Retinal pigment epithelial cell (primary cell): ENCODE measurements at places on chromosomes 16 and 17.
A peak's percentile ranks its signal among the peaks of the same experiment; 100 is the strongest.

GRCh38 chr16:26749072-26749471 is 317.7 kb upstream of the C16orf82 start:
- no peak for DNase-seq

DNA sequence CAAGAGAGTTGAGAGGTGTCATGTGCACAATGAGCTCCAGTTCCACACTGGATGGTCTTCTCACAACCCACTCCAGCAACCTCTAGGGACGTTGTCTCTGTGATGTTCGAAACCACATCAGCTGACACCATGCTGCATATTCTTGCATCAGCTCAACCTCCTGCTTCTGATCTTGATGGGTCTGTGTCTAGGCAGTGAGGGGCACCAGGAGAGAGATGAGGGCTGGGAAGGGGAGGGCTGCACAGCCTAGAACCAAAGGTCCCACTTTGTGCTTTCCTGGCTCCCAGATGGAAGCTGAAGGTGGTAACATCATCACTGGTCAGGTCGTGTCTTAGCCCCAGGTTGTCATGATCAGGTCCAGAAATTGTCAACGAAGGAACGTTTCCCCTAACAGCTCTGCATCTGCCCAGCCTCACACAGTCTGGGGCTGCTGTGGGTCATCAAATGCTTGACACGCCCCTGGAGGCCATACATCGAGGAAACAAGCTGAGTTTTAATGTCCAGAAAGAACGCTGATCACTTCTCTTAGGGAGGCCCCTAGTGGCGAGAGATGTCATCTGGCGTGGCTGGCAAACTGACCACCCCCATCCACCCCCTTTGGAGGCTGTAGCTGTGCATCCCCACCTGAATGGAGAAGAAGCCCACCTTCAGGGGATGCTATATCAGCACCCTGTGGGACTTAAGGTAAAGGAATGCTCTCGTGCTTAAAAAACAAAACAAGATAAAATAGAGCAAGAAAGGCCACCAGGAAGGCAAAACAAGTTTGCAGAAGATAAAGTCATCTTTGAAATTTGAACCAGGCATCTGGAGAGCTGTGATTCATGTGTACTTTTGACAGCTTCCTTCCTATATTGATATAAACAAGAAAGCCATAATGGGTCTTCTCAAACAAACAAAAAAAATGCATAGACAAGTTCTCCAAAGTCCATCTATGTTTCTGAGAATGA is 58.3 kb downstream of the WIPI1 start:
- DNase-seq: peak; percentile 46

DNA sequence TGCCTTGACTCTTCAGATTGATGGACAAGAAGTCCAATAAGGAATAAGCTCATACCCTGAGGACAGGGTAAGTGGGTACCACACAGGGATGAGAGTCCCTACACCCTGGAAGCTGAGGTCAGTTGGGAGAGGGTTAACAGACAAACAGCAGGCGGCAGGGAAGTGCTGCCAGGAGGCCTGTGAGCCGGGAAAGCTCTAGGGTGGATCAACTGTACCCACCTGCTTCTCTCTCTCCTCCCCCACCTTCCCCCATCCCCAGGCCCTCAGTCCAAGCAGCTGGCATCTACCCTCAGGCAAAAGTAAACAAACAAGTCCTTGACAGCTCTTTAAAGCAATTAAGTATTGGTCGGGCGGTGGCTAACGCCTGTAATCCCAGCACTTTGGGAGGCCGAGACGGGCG is 20.7 kb upstream of the MYLK3 start:
- DNase-seq: no peak

DNA sequence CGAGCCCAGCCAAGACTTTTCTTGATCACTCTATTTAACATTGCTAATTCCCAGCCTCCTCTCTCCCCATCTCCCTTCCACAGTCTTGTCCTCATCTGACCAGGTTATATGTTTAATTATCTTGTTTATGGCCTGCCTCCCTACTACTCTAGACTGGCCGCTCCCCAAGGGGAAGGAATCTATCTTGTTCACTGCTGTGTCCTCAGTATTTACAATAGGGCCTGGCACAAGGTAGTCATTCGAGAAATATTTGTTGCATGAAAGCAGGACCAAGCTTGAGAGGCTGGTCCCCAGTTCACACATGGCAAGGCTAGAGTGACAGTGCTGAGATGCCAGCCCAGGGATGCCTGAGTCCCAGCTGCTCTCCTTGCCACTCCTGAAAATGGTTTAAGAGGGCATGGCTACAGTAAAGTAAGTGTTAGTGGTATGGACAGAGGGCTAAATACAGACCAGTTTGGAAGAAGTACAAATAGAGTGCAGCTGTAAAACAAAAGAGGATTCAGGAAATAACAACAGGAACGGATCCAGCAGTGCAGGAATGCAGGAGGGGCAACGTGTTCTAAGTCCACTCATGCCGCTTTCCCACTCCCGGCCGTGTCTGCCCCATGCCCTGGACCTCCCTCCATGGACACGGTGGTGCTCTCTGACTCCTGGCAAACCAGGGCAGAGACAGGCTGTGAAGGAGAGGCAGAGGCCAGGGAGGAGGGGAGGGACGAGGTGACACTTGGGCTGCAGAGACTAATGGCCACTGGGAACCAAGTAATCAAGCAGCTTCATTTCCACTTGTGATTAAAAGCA is 65.6 kb downstream of the TOM1L2 start:
- DNase-seq: no peak

GRCh38 chr17:82734987-82735866 is at the start of gene FN3K:
TSS of gene FN3K (plus strand) at chr17:82735615. CDS start at chr17:82735637, 22 bp downstream.
- DNase-seq: peak; percentile 75

DNA sequence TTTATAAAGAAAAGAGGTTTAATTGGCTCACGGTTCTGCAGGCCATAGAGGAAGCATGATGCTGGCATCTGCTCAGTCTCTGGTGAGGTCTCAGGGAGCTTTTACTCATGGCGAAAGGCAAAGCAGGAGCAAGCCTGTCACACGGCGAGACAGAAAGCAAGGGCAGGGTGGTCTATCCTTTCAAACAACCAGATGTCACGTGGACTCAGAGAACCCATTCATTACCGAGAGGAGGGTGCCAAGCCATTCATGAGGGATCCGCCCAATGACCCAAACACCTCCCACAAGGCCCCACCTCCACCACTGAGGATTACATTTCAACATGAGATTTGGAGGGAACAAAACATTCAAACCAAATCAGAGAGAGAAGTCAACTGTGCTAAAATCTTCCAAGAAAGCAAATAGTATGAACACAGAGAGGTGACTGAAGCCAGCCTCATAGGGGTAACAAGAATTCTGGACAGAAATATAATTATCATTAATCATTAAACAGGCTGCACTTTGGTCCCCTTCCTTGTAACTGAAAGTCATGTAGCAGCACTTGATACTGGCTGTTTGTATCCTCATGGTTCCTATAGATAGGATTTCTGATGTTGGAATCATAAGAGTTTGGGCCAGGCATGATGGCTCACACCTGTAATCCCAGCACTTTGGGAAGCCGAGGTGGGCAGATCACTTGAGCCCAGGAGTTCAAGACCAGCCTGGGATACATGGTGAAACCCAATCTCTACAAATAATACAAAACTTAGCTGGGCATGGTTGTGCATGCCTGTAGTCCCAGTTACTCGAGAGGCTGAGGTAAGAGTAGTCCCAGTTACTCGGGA is 52.5 kb upstream of the B4GALNT2 start:
- DNase-seq: no peak

DNA sequence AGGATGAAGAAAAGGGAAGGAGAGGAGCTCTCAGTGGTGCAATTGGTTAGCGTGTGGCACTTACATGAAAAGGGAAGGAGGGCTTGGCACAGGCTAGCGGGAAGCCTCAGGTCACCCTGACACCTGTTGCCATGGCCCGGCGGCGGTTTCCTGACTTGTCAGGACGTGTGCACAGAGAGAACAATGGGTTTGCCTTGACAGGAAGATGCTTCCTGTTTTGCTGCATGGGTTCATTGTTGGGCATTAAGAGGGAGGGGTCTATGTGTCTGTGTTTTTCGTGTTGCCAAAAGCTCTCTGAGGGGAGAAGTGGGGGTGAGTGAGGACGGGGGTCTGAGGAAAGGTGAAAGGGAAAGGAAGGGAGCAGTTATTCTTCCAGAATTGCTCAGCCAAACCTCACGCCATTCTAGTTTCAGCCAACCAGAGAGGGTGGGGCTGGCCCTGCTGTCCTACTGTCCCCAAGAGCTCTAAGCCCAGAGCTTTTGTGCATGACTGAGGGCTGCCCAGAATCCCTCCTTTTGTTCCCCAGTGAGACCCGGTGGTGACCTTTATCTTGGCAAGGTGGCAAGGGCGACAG is 17.1 kb upstream of the CCR7 start:
- DNase-seq: no peak

DNA sequence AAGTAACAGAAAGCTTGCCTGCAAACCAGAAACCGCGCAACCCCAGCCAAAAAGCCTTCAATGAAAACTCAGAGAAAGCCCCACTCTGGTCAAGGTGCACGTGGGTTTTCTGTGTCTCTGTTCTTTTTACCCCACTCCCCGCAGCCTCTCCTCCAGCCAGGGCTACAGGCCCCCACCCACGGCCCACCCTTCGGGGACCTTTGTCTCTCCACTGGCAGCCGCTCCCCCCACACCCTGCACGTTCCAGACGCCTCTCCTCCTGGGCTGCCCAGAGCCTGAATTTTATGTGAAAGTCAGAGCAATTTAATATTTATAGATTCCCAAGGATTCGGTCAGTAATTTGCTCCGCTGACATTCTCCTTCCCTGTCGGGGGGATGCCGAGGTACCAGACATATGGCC is 24.2 kb downstream of the MRM3 start:
- no peak for DNase-seq

- peak; percentile 76 for DNase-seq
These were observed 1.4 kb downstream of the MVP start for GRCh38 chr16:29821643-29822115.

- no peak for DNase-seq
These were observed 47.6 kb downstream of the CPD start for GRCh38 chr17:30426292-30426691.

GRCh38 chr17:77126519-77126918 is 14.2 kb upstream of the SEC14L1 start:
- no peak for DNase-seq

DNA sequence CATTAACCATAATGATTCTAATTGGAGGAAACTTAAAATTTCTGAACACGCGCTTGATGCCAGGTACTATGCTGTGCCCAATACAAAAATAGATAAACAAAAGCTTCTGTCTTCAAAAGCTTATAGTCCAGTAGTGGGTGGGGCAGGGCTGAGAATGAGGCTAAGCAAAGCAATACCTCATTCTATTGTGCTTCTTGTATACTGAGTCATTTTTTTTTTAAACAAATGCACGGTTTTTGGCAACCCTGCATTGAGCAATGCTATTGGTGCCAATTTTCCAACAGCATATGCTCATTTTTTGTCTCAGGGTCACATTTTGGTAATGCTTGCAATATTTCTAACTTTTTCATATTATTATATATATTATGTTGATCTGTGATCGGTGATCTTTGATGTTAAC is 34.7 kb upstream of the HNF1B start:
- DNase-seq: no peak

DNA sequence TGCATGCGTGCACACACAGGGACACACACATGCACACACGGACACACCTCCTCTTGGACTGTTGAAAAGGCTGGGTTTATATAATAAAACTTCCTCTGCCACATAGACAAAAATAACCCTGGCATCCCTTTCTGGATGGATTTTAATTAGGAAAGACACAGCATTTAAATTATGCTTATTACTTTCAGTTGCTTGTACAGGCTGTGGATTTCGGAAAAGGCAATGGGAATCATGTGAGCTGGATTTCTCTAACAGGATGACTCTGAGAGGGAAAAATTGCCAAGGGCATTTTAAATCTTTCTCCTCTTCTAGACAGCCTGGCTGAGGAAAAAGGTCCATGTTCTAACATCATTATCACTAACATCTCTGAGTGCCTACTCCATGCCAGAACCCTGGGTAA is 75.9 kb downstream of the HLF start:
- no peak for DNase-seq

- no peak for DNase-seq
These were observed 477.4 kb downstream of the SLC39A11 start for GRCh38 chr17:72614871-72615626.

GRCh38 chr17:13698832-13699231 is 97.1 kb upstream of the HS3ST3A1 start:
- DNase-seq: no peak

- DNase-seq: no peak
These were observed 3.9 kb upstream of the RAB40B start for GRCh38 chr17:82702231-82702927.

GRCh38 chr17:65173284-65173793 is 36.2 kb downstream of the RGS9 start:
- DNase-seq: no peak
